ENCODE measurements at places on chromosomes 5 and 9.

GRCh38 chr9:80995759-80996158 is 693.6 kb downstream of the TLE1 start:
- peak; percentile 44 for DNase-seq

- no peak for DNase-seq
Observed at GRCh38 chr5:40831346-40832210, 3.4 kb downstream of the RPL37 start.

DNA sequence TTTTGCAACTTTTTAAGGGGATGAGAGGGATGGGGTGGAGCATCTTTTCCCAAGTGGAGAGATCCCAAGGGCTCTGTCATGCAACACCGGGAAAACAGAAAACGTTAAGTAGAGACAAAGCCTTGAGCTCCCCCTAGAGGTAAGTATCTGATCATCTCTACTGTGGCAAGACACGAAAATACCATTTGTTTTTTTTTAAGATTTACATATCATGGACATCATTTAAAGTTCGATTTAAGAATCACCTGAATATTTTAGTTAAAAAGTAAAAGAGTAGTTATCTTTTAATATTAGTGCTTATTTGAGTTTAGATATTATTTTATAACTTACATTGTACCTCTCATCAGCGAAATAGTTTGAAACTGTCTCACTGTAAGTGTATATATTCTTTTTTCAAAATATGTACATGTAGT is 200.4 kb downstream of the LRRC70 start:
- peak; percentile 80 for DNase-seq

GRCh38 chr5:31921852-31922305 is 252.2 kb downstream of the GOLPH3 start:
- peak; percentile 92 for DNase-seq

- no peak for DNase-seq
Observed at GRCh38 chr9:99834474-99834873, 12.8 kb downstream of the NR4A3 start.

- DNase-seq, result peak; percentile 18
Observed at GRCh38 chr9:105887679-105888078, 193.3 kb downstream of the TMEM38B start.

- peak; percentile 49 for DNase-seq
Observed at GRCh38 chr9:89145097-89145496, 33.5 kb downstream of the SHC3 start.

- no peak for DNase-seq
Observed at GRCh38 chr5:38297830-38298608, 39.7 kb downstream of the EGFLAM start.

DNA sequence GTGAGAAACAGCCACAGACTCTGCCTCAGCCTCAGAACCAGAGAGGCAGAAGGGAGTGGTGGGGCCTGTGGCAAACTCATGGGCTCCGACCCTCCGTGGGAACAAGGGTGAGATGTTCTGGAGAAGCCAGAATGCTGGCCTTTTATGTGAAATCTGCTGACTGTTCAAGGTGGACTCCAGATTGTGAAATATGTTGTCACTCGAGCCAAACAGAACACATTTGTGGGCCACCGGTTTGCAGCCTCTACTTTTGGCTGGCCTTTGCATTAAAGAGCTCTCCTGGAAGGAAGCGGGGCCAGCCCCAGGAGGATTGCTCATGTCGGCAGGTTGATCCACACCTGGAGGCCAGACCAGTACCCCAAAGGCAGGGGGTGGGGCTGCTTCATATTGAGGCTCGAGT is 62.4 kb downstream of the ERGIC1 start:
- DNase-seq, result no peak

GRCh38 chr9:21268347-21268657 is 28.5 kb upstream of the IFNA14 start:
- DNase-seq, result no peak

GRCh38 chr9:134549336-134549735 is 92.3 kb upstream of the COL5A1 start:
- DNase-seq, result no peak

DNA sequence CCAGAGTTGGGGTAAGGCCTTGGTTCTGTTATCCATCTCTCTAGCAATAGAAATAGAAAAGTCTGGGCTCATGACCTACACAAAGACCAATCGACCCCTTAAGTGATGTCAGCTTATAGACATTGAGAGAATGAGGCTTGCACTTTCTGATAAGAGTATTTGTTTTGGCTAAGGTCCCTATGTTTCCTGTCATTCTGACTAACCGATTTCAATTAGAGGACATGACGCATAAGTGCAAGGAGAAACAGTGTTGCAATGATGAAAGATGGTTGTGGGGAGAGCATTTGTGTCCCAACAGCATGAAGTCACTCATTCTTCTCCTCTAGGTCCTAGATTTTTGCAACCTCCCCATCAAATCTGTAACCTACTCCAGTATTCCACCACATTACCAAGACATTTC is 255.1 kb downstream of the MAT2B start:
- DNase-seq, result peak; percentile 98

DNA sequence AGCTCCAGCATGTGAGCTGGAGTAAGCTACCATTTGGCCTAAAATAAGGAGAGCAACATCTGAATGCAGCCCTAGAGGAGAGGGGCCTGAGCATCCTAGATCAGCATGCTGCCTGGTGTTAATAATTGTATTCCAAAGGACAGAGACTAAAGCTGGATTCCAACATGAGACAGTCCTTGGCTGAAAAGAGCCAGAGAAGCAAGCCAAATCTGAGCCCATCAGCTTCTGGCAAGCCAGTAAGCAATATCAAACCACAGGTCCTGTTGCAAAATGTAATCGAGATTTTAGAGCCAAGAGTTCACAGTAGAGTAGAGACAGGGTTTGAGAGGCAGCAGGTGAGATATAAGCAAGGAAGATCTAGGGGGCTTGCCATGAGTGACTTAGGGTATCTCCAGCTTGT is 42.3 kb upstream of the DMAC1 start:
- no peak for DNase-seq

DNA sequence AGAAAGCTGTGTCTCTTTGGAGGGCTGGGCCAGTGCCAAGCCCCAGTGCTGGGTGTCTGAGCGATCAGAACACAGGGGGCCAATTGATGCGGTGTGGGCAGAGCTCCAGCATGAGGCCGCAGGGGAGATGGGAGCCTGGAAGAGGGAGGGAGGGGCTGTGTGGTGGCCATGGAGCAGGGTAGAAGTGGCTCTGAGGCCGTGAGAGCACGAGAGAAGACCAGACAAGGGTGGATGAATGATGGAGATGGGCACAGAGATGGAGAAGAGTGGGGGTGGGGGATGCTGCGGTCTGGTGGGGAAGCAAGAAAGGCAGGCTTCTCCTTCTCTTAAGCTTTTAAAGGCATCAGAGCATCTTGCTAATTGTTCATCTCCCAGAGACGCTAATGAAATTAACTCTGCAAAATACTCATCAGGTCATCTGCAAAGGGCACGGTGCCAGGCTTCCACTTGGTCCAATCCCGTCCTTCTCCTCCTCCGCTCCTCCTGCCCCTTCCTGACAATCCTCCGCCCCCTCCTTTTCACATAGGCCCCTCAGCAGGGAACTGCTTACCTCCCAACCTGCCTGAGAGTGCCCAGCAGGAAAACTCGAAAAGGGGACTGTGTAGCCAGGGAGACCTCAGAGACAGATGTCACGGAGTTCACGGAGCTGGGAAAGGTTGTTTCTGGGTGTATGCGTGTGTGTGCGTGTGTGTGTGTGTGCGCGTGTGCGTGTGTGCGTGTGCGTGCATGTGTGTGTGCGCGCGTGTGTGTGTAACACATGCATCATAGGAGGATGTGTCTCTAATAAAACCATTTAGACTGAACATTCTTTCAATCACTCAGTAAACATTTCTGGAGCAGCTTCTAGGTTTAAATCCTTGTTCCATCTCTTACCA is 7.1 kb upstream of the UNC5A start:
- DNase-seq, result no peak

DNA sequence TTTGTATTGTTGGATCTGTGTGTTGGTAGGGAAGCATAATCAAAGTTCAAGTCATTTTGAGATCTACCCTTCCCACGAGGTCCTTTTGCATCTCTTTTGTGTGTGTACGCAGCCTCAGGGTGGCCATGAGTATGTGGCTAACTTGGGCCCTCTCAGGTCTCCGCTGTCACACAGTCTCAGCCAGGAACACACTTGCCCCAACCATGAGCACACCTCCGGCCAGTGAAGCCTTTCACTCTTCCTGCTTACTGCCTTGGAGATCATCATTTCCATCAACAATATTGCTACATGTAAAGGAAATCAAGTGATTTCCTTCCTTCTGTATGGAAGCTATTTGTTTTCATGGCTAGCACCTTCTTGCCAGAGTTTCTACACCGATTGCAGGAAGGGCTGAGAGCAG is 13.9 kb downstream of the ZNF346 start:
- DNase-seq, result no peak

DNA sequence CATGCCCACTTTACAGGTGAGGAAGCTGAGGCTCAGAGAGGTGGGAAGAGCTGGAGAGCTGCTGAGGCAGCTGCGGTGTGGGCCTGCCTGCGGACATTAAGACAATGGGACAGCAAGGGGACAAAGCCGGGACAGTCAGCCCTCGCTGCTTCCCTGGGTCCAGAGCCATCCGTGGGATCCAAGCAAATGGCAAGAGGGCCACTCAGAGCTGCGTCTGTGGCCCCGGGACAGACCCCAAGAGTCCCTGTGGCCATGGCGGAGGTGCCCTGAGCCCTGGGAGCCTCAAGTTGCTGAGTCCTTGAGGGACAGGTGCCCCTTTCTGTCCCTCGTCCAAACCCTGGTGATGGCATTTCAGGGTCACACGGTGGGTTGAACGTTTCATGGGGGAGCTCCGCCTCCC is 191.9 kb downstream of the OLFM1 start:
- no peak for DNase-seq

- DNase-seq, result no peak
Observed at GRCh38 chr5:36887532-36887931, 11.0 kb downstream of the NIPBL start.

DNA sequence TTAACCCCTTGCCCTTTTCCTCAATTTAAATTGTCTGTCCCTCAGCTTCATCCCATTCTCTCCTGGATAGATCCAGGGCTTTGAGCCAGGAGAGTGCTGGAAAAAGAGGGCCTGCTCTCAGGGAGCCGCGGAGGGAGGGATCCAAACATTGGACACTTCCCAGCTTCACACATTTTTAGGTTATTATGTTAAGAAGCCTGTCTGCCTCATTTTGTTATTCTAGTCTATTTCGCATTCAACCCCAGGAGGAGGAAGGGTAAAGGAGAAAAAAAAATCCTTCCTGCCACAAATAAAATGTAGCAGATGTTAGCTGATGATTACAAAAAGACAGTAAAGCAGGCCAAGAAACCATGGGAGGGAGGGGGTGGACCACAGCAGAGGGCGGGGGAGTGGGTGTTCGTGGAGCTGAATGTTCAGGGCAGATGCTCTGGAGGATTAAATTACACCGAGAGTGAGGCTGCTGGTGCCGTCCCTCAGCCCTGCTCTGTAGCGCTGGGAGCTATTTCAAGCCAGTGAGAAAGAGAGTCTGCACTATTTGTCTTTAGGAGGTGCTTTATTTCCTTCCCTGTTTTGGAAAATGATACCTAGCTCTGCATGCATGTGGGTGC is 60.6 kb upstream of the ZFR start:
- peak; percentile 97 for DNase-seq

GRCh38 chr9:100670719-100671118 is 92.8 kb downstream of the CAVIN4 start:
- no peak for DNase-seq

DNA sequence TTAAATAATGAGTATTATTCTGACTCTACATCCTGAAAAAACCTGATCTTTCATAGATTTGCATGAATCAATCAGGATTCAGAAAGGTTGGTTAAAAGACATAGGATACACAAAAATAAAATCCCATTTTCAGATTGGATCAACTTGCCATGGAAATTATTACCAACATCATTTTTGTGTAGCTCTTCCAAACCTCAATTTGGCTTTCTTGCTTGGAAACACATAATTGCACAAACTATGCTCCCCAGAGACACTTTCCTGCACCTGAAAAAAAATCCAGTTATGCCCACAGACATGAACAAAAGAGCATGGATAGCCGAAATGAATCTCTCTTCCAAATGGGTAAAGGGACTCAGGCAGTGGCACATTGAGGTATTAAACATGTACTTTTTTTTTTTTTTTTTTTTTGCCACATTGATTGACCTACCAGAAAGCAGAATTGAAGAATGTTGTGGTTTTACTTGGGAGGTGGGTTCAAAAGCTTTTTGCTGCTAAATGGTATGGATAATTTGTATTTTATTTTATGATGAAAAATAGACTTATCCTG is 135.4 kb upstream of the FBN2 start:
- no peak for DNase-seq

GRCh38 chr5:108102463-108102862 is 279.4 kb downstream of the FBXL17 start:
- DNase-seq, result no peak

DNA sequence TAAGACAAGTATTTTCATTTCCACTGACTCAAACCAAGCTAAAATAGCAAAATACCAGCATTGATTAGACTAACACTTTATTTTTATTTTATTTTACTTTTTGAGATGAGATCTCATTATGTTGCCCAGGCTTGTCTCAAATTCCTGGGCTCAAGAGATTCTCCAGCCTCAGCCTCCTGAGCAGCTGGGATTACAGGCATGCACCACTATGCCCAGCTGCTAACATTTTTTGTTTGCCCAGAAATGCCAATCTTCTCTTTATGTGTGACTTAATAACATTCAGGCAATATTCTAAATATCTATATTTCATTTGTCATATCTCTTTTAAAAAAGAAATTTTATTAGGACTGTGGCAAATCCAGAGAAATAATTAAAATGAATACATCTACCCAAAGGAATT is 55.0 kb downstream of the OXCT1 start:
- no peak for DNase-seq

DNA sequence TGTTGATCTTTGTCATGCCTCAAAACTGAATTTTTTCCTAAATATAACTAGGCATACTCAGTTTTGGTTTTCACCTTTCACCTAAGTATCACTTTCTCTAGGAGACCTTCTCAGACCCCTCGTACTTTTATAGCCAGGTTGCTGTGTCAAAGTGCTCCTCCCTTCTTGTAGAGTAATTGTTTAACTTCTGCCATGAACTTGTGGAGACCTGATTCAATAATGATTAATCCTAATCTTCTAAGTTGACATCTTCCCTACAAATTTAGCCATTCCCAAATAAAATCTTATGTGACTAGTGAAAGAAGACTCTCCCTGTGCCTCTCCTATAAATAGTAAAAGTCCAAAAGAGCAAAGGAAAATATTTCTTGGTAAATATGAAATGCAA is 159.8 kb downstream of the SPATA31D1 start:
- no peak for DNase-seq

Measured in cardiac muscle cell (in vitro differentiated cells and primary cell).